ENCODE measurements at places on chromosomes 13 and 19.

- no peak for DNase-seq
Measured at GRCh38 chr13:107365466-107366215, 797.7 kb upstream of the ARGLU1 start.

GRCh38 chr13:27794921-27795717, 2.8 kb downstream of the GSX1 start:
- no peak for DNase-seq

- no peak for DNase-seq
Measured at GRCh38 chr19:3057275-3057714, 5.0 kb downstream of the TLE5 start.

GRCh38 chr13:80145171-80145690, 195.7 kb downstream of the SPRY2 start:
- no peak for DNase-seq

DNA sequence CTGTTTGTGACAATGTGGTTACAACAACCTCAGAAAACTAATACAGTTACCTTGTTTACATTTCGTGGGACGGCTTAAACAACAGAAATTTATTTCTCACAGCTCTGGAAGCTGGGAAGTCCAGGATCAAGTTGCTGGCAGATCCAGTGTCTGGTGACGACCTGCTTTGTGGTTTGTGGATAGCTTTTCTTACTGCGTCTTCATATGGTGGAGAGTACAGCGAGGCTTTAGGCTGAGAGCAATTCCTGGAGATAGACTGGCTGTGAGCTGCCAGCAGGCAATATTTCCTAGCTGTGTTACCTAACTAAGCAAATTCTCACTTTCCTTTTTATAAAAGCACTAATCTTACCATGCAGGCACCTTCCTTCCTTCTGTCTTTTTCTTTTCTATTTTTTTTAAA, 1203.5 kb upstream of the PRR20A start:
- DNase-seq = no peak

DNA sequence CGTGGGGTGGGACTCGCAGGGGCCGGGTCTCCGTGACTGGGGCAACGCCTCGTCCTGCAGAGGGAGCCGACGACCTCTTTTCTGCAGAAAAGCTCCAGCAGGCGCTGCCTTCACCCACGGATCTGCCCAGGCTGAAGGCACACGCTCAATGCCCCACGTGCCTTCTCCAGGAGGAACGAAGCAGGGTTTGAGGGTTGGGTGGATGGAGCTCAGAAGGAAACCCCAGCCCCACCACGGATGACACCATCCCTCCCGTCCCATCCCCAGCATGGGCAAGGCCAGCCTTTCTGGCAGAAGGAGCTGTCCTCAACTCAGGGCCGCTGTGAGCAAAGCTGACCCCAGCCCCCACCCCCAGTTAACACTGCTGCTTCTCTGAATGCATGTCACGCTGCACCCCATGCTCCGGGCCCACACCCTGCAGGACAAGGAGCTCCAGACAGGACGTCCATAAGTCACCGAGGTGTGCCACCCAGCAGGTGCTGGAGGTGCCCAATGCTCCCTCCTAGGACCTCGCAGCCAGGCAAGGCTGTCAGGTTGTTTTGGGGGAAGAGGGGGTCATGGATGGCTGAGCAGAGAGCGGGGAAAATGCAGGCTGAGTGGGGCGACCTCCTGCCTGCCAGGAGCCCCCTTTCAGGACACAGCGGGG, 7.4 kb downstream of the C19orf25 start:
- no peak for DNase-seq
